ENCODE measurements at places on chromosomes 3 and 15.

GRCh38 chr3:8604988-8605387 is 39.6 kb downstream of the SSUH2 start:
- DNase-seq: no peak

GRCh38 chr3:188286087-188286513 is 132.1 kb downstream of the LPP start:
- DNase-seq: no peak

DNA sequence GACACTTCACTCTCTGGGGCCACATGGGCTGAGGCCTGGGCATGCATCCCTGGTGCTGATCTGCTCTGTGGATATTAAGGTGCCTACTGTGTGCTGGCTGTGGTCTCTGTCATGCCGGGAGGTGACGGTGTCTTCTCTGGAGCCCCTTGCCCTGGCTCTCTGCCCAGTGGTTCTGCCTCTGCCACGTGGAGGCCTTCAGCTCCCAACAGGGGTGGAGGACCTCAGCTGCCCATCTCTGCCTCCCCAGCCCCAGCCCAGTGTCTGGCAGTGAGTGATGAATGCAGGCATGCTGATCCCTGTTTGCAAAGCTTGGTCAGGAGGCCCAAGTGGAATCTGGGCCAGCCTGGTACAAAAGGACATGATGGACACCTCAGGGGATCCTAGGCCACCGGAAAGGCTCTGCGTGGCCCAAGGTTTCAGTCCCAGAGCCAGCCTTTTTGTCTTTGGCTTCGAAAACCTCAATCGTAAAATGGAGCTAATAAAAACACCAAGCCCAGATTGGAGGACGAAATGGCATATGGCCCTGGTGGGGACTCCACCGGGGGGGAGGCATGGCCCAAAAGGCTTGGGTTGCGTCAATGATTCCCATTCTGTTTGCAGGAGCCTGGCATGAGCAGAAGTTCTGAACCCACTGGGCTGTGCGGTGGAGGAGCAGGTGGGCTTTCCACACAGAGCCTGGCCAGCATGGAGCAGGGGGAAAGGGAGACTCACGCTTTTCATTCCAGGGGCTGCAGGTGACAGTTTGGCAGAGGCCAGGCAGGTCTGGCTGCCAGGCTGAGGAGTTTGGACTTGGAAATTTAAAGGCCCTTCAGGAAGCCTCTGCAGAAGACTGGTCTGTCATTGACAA is 54.7 kb upstream of the KLF13 start:
- no peak for DNase-seq

- DNase-seq: no peak
Observed at GRCh38 chr3:12748477-12748876, 10.6 kb downstream of the TMEM40 start.

GRCh38 chr3:124051636-124052035 is 59.7 kb upstream of the ROPN1 start:
- DNase-seq: no peak

DNA sequence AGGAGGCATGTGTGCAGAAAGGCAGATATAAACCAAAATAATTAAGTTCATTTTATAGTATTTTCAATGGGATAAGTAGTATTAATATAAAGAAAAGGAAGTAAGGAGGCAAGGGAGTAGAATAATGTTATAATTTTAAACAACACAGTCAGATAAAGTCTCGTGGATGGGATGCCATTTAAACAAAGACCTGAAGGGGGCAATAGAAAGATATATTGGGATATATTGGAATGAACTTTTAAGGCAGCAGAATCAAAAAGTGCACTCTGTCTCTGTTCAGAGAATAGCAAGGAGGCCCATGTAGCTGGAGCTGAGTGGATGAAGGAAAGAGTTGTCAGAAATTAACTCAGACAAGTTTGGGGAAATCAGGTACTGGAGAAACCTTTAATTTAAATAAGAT is 158.7 kb downstream of the CGGBP1 start:
- no peak for DNase-seq

DNA sequence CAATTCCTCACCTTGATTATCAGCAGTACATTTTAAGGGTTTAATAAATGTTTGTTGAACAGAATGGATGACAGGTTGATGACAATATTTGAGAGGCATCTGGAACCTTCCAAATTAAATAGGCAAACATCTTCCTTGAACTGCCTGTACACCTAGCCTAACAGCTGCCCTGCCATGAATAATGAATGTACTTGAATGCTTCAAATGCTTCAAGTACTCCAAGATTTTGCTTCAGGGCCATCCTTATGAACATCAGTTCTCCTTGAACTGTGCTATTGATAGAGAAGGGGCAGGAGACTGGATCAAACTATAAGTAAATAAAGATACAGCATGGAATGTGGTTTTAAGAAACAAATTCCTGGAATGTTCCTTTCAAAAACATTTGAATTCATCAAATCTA is 136.8 kb downstream of the CHST2 start:
- no peak for DNase-seq

- DNase-seq: peak; percentile 55
Observed at GRCh38 chr15:89057506-89058133, 30.6 kb upstream of the ABHD2 start.

- DNase-seq: no peak
Observed at GRCh38 chr3:117898722-117899522, 1135.7 kb downstream of the IGSF11 start.
